ENCODE measurements at places on chromosomes 3 and 15.

- no peak for DNase-seq
Measured at GRCh38 chr3:125646581-125646980, 51.3 kb upstream of the OSBPL11 start.

DNA sequence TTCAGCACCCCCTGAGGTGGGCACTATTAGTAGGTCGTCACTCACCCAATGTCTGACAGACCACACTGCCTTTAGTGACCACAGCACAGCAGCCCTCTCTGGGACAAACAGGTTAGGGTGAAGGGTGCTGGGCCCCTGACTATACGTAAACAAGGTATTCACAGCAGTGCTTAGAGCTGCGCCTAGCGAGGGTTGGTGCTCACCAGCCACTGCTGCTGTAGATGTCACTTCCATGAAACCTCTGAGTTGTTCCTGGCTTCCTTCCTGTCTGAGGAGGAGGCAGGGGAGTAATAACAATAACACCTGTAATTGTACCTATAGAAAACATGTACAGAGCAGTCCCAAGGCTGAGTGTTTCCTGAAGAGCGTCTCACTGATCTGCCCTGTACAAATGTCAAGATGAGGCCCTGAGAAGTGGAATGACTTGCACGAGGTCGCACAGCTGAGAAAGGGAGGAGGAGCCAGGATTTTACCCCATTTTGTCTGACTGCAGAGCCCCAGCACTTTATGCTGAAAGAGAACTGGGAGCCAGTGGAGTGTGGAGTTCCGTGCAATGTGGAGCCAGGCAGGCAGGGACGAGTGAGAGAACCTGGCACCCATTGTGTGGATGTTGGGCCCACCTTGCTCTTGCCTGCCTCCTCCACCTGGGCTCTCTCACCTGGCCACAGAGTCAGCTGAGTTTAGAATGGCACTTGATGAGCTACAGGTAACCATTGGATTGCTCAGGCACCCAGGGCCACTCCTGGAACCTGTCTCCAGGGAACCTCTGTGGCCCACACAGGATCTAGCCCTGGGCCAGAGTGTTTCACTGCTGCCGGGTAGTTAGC, 93.8 kb downstream of the DNAJB8 start:
- DNase-seq = no peak

DNA sequence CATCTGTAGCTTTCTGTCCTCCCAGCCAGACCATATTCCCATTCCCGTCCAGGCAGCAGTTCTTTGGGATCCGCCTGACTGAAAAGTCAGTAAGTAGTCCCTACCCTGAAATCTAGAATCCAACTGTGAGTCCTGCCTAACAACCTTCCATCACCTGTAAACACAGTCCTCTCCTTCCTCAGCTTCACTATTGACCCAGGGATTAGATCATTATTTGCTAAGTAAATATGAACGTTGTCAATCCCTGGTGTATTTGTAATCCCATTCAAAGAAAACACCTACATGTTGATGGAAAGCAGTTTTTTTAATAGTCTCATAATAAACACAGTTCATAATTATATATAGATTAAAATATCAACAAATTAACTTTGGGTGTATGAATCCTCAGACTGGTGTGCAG, 732 bp downstream of the SAXO2 start:
- peak; percentile 29 for DNase-seq

DNA sequence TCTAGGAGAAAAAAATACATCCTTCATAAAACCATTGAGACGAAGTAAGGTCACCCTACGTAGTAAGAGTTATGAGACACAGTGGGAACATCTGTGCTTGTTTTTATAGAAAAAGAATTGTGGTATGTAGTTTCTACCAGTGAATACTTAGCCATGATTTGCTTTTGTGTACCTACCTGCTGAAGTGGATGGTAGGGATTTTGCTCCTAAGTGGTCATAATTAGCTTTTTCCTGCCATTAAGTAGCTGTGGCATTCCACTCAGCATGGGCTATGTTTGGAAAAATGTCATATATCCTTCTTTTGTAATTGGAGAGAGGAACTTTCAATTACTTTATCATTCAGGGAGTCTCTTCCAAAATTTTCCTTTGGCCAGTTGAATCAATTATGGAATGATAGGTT, 63.7 kb downstream of the CHD2 start:
- DNase-seq = no peak

GRCh38 chr3:161295325-161295724, 74.2 kb downstream of the NMD3 start:
- no peak for DNase-seq

GRCh38 chr3:24953060-24953771, 458.6 kb upstream of the THRB start:
- no peak for DNase-seq

DNA sequence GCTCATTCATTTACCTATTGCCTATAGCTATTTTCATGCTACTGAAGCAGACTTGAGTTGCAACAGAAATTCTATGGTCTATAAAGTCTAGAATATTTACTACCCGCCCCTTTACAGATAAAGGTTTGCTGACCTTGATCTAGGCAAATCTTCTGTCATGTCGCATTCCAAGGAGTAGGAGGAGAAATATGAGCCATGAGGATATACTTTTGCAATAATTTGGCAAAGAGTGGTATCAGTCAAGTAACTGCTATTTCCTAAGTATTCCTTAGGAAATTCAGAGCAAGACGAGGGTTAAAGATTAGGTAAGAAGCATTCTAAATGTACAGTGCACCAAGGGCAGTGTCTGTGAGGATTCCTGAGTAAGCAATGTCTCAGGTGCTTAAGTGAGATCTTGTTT, 121.0 kb upstream of the NUDT16 start:
- DNase-seq = no peak

DNA sequence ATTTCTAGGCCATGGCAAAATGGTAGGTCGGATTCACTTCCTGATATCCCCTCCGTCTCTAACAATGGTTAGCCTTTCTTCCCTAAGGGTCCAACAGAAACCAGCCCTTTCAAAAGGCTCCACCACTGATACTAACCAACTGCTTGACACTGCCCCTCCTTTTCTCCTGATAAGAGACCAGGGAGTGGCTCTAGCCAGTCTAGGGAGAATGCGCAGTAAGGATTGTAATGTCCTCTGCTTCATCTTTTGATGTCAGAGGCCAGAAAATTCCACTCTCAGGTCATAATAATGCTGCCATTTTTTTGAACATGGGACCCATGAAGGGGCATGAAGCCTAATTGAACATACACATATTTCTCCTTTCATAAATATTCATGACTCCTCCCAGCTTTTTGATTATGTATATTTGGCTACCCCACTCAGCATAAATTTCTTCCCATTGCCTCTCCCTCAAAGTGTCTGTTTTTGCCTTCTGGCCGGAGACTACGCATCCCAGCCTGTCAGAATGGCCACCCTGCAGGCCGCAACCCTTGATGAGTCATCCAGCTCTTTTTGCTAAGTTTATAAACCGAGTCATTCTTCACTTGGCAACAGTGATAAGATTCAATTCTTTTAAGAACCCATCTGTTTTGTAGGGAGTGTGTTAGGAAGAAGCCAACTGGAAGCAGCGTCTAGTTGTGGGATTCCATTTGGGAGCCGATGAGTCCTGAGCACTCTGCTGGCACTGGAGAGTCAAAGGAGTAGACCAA, 189.0 kb upstream of the MCTP2 start:
- DNase-seq = no peak

GRCh38 chr3:149247929-149248691, 26.5 kb upstream of the CP start:
- DNase-seq = no peak

DNA sequence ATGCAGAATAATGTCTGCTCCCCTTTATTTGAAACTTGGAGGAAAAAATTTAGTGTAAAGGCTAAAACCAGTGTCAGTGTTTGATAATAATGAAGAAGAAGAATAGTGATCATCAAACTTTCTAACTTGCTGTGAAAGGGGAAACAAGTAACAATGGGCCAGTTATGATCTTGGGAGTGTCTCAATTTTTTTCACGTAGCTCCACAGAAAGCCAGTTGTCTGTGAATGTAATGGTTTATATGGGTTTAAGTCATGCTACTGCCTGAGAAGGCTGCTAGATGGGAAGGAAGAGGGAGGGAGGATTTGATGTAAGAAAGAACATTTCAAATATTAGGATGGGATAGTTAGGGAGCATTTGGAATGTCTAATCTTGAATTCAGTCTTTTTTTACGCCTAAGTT, 21.1 kb upstream of the SSR3 start:
- no peak for DNase-seq

GRCh38 chr15:62950462-62950931, 92.0 kb upstream of the TPM1 start:
- DNase-seq = no peak

DNA sequence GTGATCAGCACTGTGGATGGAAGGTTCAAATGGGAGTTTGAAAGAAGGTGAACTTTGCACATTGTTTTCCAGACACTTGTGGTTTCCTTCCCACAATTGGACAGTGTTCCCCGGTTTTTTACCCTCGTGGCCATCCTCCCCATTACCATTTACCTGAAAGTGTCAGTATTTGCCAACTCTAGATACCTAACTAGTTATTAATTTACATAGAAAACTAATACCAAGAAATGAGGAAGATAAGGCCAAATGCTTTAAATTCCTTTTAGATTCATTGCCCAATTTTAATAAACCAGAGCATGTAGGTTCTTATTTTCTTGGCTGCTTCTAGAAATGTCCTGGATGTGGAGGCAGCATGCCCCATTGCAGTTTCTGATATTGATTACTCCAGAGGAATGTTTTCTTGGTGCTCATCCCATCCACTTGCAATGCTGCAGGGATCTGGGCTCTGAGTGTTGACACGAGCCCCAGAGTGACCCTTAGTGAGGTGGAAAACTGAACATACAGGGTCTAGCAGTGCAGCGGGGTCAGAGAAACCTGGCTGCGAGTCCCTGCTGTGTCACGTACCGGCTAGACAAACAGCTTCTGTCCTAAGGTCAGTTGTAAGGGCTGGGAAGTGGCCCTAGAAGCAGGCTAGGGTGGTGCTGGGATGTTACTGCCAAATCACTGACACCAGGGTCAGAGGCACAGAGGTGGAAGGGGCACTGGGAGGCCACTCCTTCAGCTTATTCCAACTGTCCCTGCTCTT, 23.5 kb downstream of the LSM3 start:
- DNase-seq = no peak

GRCh38 chr3:71722693-71723092, 2.5 kb downstream of the EIF4E3 start:
- DNase-seq = no peak

DNA sequence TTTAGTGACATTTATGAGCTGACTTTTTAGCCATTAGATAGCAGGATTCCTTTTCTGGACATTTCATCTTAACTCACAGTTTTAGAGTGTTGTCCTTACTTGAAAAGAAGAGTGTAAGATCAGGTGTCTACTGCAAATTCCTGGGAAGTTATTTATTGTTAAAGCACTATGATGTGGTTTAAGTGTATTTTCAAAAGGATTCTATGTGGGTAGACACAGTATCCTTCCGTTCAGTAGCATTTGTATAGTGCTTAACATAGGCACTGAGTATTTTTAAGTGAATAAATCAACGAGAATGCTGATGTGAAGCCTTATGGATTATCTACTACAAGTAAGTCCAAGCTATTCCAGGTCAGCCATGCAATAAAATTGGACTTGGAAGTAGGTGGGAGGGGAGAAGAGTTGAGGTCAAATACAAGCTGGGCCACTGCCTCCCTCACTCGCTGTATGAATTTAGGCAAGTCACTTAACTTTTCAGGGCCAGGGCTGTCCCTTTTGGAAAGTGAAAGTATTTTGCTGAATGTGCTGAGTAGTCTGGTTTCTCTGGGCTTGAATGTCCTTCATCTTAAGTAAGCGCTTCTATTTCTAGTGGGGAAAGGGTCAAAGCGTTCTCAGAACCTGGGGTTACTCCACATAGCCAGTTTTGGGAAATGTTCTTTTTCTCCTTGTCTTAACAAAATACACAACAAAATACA, 48.6 kb downstream of the GAP43 start:
- no peak for DNase-seq

- no peak for DNase-seq
Measured at GRCh38 chr3:126098391-126098858, 14.5 kb upstream of the SLC41A3 start.

DNA sequence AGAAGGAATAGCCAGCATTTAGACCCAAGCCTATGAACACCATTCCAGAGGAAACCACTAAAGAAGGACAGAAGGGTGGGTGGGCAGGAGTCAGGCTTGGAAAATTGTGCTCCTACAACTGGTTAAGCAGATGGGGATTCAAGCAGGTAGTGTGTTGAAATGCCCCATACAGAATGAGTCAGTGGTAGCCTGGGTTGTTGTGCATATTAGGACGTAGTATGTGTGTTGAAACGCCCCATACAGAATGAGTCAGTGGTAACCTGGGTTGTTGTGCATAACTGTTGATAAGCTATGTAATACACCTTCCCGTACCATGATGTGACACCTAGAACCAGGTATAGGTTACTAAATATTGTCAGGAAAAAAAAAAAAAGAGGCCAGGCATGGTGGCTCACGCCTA, 34.0 kb downstream of the MINDY4B start:
- DNase-seq = no peak

GRCh38 chr3:35929158-35929557, 289.8 kb downstream of the ARPP21 start:
- DNase-seq = no peak

- no peak for DNase-seq
Measured at GRCh38 chr3:111763968-111764367, 95.1 kb upstream of the PHLDB2 start.

- DNase-seq = no peak
Measured at GRCh38 chr3:113585720-113586119, 53.4 kb downstream of the SIDT1 start.

- DNase-seq = no peak
Measured at GRCh38 chr3:140552898-140553297, 125.0 kb upstream of the TRIM42 start.

DNA sequence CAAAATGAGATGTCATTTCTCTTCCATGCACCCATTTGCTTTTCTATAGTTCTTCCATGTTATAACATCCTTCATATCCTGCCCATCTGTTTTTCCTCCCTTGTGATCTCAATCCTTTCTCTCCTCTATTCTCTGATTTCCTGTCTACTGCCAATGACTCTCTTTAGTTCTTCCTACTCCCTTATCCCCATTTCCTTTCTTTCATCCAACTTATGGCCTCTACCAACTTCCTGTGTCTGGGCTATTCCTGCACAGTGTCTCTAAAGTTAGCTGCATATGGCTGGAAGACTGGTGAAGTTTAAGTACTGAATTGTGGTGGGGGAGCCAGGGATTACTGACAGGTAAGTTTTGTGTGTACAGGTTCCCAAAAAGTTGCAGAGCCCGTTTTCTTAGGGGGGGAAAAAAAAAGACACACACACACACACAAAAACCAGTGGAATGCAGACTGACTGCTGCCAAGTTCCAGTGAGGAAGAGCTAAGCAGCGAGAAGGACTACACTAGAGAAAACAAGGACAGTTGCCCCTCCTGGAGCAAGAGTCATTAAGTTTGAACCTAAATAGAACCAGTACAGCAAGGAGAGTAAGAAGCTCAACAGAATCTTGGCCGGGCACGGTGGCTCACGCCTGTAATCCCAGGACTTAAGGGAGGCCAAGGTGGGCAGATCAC, 28.8 kb downstream of the XRN1 start:
- no peak for DNase-seq

- no peak for DNase-seq
Measured at GRCh38 chr3:187136936-187137335, 2.4 kb downstream of the RPL39L start.

GRCh38 chr15:68637767-68638404, 59.1 kb downstream of the CORO2B start:
- DNase-seq = peak; percentile 6

- no peak for DNase-seq
Measured at GRCh38 chr3:37310666-37311050, 136.3 kb upstream of the LRRFIP2 start.

GRCh38 chr3:130933801-130934345, 40.0 kb downstream of the ATP2C1 start:
- no peak for DNase-seq
